ENCODE measurements at places on chromosomes 11 and 22.

DNA sequence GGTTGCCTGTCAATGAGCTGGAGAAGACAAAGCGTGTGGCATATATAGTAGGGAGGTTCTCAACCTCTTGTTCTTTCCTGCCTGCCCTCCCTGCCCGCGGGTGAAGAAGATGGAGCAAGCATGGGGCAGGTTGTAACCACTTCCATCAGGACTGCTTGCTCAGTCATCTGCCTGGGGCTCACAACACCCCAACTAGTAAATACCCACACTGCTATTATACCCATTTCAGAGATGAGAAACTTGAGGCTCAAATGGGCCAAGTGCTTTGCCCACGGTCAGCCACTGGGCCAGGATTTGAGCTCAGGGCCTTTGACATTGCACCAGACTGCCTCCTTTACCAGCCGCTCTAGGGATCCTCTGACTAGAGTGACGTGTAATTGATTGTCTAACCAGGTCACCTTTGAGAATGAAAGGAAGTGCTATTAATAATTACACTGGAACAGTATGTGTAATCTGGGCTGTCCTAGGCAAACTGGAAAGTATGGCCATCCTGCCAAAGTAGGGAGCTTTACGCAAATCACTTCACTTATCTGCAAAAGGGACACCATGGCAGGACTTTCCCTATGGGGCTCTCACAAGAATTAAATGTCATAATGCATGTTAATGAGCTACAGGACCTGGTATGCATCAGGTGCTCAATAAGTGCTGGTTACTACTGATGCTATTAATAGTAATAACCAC is 2.8 kb upstream of the CDC42EP1 start:
- no peak for DNase-seq

DNA sequence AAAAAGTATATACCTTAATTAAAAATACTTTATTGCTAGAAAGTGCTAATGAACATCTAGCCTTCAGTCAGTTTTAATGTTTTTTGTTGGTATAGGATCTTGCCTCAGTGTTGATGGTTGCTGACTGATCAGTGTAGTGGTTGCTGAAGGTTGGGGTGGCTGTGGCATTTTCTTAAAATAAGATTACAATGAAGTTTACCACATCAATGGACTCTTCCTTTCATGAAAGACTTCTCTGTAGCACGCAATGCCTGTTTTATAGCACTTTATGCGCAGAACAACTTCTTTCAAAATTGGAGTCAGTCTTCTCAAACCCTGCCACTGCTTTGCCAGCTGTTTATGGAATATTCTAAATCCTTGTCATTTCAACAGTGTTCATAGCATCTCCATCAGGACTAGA is 50.6 kb downstream of the LDLRAD3 start:
- no peak for DNase-seq

DNA sequence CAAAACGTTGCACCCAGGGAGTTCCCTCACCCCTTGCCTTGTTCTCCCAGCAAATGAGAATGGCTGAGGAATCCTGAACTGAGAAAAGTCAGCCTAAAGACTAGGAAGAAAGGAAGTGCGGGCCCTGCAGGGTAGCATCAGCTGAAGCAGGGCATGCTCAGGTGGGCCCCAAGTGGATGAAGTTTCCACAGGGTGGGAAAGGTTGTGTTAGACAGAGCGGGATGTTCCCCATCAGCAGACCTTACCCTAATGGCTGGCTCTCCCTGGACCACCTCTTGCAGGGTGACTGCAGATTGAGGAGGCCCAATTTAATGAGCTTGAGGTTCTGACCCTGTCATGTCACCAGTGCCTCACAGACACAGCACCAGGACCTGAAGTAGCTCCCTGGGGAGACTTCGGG is 81.5 kb upstream of the MYOD1 start:
- DNase-seq, result no peak

- no peak for DNase-seq
These were observed 1.3 kb downstream of the UNC93B1 start for GRCh38 chr11:68002575-68002937.

- no peak for DNase-seq
These were observed 88.5 kb downstream of the RNF169 start for GRCh38 chr11:74837191-74837590.

GRCh38 chr22:22366537-22366936 is 122.0 kb downstream of the VPREB1 start:
- no peak for DNase-seq

DNA sequence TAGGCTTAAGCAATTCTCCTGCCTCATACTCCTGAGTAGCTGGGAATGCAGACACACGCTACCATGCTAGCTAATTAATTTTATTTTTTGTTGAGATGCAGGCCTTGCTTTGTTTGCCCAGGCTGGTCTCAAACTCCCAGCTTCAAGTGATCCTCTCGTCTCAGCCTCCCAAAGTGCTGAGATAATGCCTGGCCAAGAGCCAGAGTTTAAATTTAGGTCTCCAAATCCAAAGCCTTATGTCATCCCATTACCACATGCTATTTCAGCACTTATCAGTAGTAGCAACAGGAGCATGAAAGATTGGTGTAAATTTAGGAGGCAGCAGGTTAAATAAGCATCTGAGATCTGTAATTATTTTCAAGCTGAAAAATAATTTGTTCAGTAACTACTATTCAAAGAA is 326.1 kb upstream of the ANO5 start:
- no peak for DNase-seq

- DNase-seq, result no peak
These were observed 24.1 kb upstream of the PHOX2A start for GRCh38 chr11:72267956-72268617.

Data from activated CD4-positive, alpha-beta T cell treated with anti-CD3 and anti-CD28 coated beads for 24 hours (primary cell).